ENCODE measurements at places on chromosomes 5 and 9. TPM values are rescaled to one million over a fixed set of nuclear protein-coding genes. Genes with fewer than 3 reads are reported as not detected.

DNA sequence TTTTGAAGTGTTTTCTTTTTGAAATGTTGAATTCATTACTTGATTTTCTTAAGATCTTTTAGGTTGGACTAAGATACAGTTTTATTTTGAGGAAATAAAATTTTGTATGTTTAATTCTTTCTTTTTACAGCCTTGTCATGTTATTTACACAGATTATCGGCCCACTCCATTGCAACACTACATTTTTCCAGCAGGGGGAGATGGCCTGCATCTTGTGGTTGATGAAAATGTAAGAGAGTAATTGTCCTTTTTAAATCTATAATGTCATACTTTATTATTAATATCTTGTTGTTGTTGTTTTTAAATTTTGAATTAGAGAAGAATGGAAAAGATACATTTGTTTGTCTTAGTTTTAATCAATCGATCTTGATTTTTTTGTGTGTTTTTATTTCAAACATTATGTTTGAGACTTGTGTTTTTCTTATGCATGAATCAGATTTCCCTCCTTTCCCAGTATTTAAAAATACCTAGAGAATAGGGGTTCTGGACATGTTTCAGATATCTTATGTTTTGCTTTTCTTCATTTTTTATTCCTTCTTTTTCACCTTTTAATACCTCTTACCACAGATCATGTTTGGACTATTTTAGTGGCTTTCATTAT is 36.7 kb downstream of the MTREX start:
- no peak for DNase-seq

DNA sequence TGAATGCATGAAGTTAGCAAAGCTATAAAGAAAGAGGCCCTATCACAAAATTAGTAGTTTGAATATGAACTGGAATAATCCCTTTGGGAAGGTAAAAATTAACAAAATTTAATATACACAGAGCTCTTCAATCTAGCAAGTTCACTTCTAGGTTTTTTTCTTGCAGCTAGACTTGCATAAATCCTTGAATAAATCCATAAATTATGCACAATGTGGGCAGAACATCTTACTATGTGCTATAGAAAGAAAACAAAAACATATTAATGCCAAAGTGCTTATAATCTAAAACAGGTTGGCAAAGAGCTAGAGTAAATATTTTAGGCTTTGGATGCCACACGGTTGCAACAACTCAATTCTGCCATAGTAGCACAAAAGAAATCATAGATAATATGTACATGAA is 138.5 kb upstream of the FREM1 start:
- no peak for DNase-seq

Gene CYLC2
- not detected for total RNA-seq

Gene PCDHA5
- total RNA-seq = not detected

Gene PRELID1
- 281 TPM for total RNA-seq

GRCh38 chr5:131786900-131787692 is 9.7 kb downstream of the FNIP1 start:
- DNase-seq = no peak

DNA sequence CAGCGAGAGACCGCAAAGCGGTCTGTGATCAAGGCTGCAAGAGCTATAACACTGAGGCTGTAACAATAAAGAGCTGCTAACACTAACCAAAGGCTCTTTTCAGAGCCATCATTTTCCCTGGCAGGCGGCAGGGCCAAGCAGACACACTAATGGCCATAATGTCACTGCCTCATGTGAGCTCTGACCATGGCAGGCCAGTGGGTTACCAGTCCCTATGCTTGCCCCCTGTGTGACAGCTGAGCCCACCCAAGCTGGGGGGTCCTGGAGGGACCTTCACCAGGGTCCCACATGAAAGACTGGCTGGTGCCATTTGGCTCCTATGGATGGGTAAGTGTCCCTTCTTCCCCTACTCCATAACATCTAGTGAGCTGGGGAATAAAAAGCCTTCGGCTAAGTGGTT is 29.6 kb upstream of the TESK1 start:
- no peak for DNase-seq

DNA sequence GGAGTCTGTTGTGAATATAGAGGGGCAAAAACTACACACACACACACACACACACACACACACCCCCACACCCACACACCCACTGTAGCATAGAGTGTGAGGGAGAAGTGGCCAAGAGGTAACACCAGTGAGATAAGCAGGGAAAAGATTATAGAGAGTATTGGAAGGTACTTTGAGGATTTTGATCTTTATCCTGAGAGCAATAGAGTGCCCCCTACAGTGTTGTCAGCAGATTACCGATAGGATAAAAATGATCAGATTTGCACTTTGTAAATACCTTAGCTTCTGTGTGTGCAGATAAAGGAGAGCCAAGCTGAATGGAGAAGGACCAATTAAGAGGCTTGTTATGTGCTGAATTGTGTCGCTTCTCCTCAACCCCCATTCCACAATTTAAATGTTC is 32.3 kb downstream of the ERCC6L2 start:
- no peak for DNase-seq

- DNase-seq = no peak
These were observed 73.5 kb downstream of the SLF1 start for GRCh38 chr5:94691949-94692348.

- no peak for DNase-seq
These were observed 236.8 kb downstream of the ACTL7B start for GRCh38 chr9:108618906-108619550.

GRCh38 chr5:154783774-154784460 is 28.7 kb downstream of the LARP1 start:
- no peak for DNase-seq

DNA sequence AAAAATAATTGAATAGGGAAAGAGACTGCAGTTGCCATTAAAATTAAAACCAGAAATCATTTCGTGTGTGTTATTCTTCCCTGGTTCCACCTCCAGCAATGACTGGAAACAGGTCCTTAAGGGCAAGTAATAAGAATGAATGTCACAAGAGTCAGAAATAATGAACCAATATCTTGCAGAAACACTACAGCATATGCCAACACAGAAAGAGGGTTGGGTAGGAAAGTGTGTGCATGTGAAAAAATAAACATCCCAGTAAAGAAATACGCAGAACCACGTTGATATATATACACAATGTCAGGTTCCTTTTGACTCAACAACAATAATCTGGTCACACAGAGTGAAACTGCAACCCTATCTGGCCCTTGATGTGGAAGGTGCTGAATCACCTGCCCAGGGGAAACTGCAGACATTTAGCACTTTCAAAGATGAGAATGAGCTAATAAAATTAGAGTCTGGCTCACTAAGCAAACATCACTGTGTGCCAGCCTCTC is 15.0 kb downstream of the HMHB1 start:
- peak; percentile 18 for DNase-seq

Gene PCDHGA4
- 0.07 TPM for total RNA-seq

GRCh38 chr5:86917117-86917579 is 299.4 kb downstream of the COX7C start:
- DNase-seq = no peak

Gene PCA3
- not detected for total RNA-seq

- no peak for DNase-seq
These were observed 21.1 kb downstream of the TBC1D2 start for GRCh38 chr9:98234245-98234825.

GRCh38 chr5:117461966-117462365 is 887.3 kb upstream of the SEMA6A start:
- no peak for DNase-seq

GRCh38 chr5:117207088-117207668 is 632.6 kb upstream of the SEMA6A start:
- no peak for DNase-seq

GRCh38 chr9:85536076-85536475 is 205.7 kb downstream of the AGTPBP1 start:
- DNase-seq = peak; percentile 38

- DNase-seq = no peak
These were observed 24.6 kb downstream of the TRAF1 start for GRCh38 chr9:120901755-120902568.

GRCh38 chr9:87305151-87305550 is 192.5 kb upstream of the DAPK1 start:
- no peak for DNase-seq

- no peak for DNase-seq
These were observed 329.1 kb downstream of the MARCHF11 start for GRCh38 chr5:15850536-15850935.
